T-helper 2 cell (primary cell): ENCODE measurements at places on chromosomes 1 and 21.

- no peak for DNase-seq
These were observed 17.5 kb downstream of the TRMT1L start for GRCh38 chr1:185139246-185139645.

- no peak for DNase-seq
These were observed 53.5 kb upstream of the TRAPPC10 start for GRCh38 chr21:43958364-43959158.

GRCh38 chr1:235980976-235981375 is 83.9 kb downstream of the NID1 start:
- no peak for DNase-seq

DNA sequence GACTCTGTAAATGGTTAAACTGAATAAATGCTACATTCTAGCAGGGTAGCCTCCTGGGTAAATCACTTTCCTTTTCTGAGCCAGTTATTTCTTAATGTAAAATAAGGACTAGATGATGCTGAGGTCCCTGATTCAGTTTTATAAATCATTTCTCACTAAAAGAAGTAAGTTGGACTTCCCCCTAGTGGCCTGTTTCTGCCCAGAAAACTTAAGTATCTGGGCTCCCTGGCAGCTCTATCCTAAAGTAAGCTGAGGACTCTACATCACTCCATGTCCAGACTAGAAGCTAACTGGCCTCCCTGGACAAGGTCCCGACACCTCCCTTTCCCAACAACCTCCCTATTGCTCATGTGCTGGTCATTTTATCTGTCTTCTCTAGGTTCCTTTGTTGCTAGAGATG is 3.0 kb downstream of the GPN2 start:
- peak; percentile 42 for DNase-seq

- no peak for DNase-seq
These were observed 35.7 kb upstream of the HLX start for GRCh38 chr1:220843481-220844011.

DNA sequence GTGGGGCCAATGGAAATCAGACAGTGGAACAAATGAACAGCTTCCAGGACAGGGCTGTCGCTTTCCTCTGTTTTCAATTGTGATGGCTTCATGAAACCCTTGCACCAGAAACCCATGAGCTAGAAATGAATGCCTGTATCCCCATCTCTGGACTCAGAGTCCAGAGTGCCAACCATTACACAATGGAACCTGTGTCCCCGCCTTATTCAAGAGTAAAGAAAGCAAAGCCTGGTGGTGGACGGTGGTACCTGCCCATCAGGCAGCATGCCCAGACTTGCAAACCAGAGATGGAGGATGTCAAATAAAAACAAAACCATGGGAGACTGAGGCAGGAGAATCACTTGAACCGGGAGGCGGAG is 4.4 kb upstream of the CAPN2 start:
- DNase-seq, result no peak

- DNase-seq, result no peak
These were observed 2.5 kb upstream of the PCBP3 start for GRCh38 chr21:45640888-45641479.

DNA sequence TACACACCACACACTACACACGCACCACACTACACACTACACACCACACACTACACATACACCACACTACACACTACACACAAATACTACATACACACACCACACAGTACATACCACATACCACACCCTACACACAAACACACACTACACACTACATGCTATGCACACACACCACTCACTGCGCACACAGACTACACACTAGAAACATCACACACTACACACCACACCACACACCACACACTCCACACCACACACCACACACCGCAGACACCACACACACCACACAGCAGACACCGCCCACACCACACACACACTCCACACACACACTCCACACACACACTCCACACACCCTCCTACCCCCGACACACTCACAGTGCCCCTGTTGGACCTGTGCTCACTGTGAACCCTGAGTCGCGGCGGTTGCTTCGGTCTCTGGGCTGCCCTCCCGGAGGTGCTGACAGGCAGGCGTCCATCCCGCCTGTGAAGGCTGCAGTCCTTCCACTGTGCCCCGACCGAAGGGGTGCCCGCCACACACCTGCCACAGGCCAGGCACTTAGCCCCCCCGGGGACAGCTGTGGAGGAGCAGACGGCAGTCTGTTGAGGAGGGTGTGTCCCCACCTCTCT is 21.4 kb downstream of the TFF3 start:
- peak; percentile 14 for DNase-seq

GRCh38 chr1:71270394-71270915 is 189.6 kb upstream of the ZRANB2 start:
- DNase-seq, result no peak

GRCh38 chr1:54273795-54274163 is 73.8 kb downstream of the MRPL37 start:
- no peak for DNase-seq

GRCh38 chr1:160367934-160368923 is 1.4 kb downstream of the NHLH1 start:
- DNase-seq, result no peak

DNA sequence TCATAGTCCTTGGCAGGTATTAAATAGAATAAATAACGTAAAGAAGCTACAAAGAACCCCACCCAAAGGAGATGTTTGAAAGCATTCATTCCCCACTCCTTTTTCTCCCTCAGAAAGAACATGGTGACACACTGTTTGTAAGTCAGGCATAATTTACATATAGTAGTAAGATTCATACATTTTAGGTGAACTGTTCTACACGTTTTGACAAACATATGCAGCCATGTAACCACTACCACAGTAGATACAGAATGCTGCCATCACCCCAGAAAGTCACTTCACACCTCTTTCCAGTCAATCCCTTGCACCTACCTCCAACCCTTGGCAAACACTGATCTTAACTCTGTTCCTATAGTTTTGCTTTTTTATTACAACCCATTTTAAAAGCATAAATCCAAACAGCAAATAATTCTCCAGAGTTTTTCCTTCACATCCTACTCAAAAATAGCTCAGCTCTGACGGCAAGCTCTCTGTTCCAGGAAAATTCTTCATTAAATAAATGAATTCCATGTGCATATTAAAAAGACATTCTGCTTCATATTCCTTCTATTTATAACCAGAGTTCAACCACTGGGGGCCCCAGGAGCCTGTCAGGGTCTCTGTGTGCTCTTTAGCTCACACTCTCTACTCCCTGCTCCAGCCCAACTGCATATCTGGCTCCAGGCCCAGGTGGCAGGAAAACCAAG is 258.8 kb downstream of the PLPP3 start:
- DNase-seq, result no peak

- peak; percentile 70 for DNase-seq
These were observed at the start of gene CAPN2 for GRCh38 chr1:223712194-223712849. TSS of gene CAPN2 (plus strand) at chr1:223712539. CDS start at chr1:223712641, 102 bp downstream.

- no peak for DNase-seq
These were observed 4.7 kb downstream of the AUNIP start for GRCh38 chr1:25854554-25854953.

- no peak for DNase-seq
These were observed 5.0 kb downstream of the SPATA46 start for GRCh38 chr1:162371611-162372010.

GRCh38 chr1:37940299-37940947 is 6.4 kb downstream of the INPP5B start:
- DNase-seq, result no peak

- no peak for DNase-seq
These were observed 698.8 kb downstream of the MATN1 start for GRCh38 chr1:30024411-30025195.

GRCh38 chr1:162276493-162276892 is 100.2 kb downstream of the SPATA46 start:
- no peak for DNase-seq

GRCh38 chr1:47732489-47732888 is 264.7 kb downstream of the TRABD2B start:
- DNase-seq, result no peak

- no peak for DNase-seq
These were observed 74.3 kb downstream of the AK5 start for GRCh38 chr1:77356136-77356535.

- DNase-seq, result no peak
These were observed 129.7 kb upstream of the L1TD1 start for GRCh38 chr1:62064829-62065407.
